Colonic mucosa (tissue), 4 donors: ENCODE measurements at places on chromosomes 2 and 18. TPM values are rescaled to one million over a fixed set of nuclear protein-coding genes. Genes with fewer than 3 reads are reported as not detected.

DNA sequence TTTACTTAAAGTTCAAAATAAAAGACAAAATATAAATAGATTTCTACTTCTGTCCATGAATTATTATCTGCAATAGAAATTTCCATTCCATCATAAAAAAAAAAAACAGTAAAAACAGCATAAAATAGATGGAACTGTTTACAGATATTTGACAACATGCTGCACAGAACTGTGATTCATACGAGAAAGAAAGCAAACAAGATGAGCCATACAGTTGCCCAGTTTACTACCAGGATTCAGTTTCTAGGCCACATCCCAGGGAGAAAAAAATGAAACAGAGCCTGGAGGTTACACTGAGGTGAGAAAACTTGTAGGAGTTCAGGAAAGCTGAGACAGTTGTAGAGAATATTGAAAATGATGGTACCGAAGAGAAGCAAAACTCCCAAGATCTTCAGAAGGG lies 1426.9 kb upstream of the ACVR2A start:
- H3K27ac ChIP-seq = no peak overlapping the region
- no peaks in the 10 kb centered on the region for H3K27me3 ChIP-seq
- no peaks in the 10 kb centered on the region for H3K36me3 ChIP-seq
- no peaks in the 10 kb centered on the region for H3K4me1 ChIP-seq

DNA sequence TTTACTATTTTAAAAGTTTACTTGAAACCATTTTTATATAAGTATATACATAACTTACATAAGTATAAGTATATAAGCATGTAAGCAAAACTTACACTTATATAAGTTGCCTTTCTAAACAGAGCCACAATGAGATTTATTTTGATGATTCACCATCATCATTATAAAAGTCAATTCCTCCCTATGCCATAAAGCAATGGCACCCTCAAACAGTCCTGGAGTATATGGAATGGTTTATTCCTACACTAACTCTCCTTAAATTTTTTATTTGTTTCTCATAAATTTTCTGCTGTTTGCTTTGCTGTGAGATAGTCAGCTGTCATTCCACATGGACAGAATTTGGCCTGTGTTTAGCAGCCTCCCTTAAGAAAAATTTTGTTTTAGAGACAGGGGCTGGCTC lies 114.2 kb downstream of the NAB1 start:
- no peaks in the 10 kb centered on the region for H3K36me3 ChIP-seq
- H3K4me1 ChIP-seq = no peaks in the 10 kb centered on the region
- no peak overlapping the region for H3K4me3 ChIP-seq

DNA sequence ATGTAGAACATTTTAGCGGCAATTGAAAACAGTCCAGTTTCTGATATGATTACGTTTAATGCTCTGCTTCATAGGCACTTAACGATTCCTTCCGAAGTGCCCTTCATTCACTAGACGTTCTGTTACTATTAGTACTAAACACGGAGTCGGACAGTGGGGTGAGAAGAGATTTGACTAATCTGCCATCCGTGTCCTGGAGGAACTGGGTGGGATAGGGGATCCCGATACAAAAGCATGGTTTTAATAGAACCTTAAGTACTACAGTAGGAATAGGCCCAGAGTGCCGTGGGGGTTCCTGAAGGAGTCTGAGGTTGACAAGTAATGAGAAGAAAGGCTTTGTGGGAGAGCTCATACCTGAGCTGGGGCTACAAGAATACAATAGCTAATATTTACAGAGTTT lies 631 bp downstream of the MORN2 start:
- no peaks in the 10 kb centered on the region for H3K36me3 ChIP-seq
- no peak for DNase-seq
- no peaks in the 10 kb centered on the region for H3K27me3 ChIP-seq
- H3K27ac ChIP-seq = no peak overlapping the region
- H3K4me1 ChIP-seq = no peaks in the 10 kb centered on the region
- H3K4me3 ChIP-seq = peak overlapping the region; percentile 86

- no peak for DNase-seq
- H3K4me3 ChIP-seq = no peak overlapping the region
- no peak overlapping the region for H3K27ac ChIP-seq
Measured at GRCh38 chr2:45256173-45256866, 247.1 kb upstream of the SIX2 start.

DNA sequence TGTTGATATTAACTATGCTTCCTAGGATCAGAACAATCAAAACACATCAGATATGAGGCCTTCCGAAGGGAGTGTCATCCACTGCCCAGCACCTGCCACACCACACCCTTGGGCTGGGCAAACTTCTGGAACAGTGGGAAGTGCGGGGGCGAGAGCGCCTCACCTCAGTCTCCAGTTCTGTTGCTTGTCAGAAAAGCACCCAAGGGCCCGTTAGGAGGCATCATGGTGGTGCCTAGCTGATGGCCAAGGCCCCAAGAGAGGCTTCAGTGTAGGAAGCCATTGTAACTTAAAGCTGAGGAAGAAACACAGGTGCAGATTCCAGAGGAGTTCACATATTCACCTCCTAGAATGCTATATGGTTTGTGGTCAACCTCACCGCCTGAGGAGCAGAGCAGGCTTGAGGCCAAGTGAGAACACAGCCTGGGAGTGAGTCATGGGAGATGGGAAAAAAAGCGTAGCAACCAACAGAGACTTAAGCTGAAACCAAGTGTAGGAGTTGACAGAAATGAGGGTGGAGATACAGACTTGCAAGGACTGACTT lies 85.1 kb upstream of the ATL2 start:
- no peak overlapping the region for H3K4me3 ChIP-seq
- peak overlapping the region; percentile 34 for H3K27ac ChIP-seq
- no peaks in the 10 kb centered on the region for H3K36me3 ChIP-seq
- DNase-seq = peak; percentile 67
- H3K27me3 ChIP-seq = no peaks in the 10 kb centered on the region

DNA sequence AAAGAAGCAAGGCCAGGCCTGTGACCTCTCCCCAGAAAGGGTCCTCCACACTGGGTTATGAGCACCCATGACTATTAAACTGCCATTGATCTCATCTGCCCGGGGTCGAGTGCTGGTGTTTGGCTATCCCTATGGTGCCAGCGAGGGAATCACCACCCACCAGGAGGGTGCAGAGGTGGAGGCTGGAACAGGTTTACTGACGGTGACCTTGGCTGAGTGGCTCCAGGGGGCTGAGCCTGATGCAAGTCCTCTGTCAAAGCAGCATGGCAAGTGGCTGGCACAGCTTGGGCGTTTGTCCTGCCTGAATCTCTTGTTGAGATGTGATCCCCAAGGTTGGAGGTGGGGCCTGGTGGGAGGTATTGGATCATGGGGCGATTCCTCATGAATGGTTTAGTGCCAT lies 196.4 kb upstream of the HDAC4 start:
- no peak overlapping the region for H3K27ac ChIP-seq
- H3K36me3 ChIP-seq = no peaks in the 10 kb centered on the region
- peak; percentile 7 for DNase-seq
- H3K4me3 ChIP-seq = no peak overlapping the region
- H3K4me1 ChIP-seq = no peaks in the 10 kb centered on the region

GRCh38 chr18:42893977-42894376 lies 221.5 kb downstream of the RIT2 start:
- no peaks in the 10 kb centered on the region for H3K36me3 ChIP-seq
- H3K4me1 ChIP-seq = no peaks in the 10 kb centered on the region
- H3K27ac ChIP-seq = no peak overlapping the region
- H3K4me3 ChIP-seq = no peak overlapping the region
- H3K27me3 ChIP-seq = no peaks in the 10 kb centered on the region

DNA sequence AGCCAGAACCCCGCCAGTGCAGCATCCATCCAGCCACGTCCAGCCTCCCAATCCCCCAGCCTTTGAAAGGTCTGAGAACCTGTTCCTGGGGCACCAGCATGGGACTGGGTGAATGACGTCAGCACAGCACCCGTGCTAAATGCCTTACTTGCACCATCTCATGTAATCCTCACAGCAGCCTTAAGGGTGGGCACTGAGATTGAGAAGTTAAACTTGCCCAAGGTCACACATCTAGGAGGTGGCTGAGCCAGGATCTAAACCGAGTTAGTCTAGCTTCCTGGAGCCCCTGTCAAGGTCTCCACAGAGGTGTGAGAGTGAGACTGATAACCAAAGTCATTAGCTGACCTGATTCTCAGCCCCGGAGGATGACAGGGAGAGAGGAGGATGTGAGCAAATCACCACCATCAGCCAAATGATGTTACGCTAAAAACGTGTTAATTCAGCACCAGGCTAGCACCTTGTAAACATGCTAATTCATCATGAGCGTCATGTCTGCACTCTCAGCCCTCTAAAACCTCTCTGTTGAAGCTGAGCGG lies 4.6 kb downstream of the CD8A start:
- no peaks in the 10 kb centered on the region for H3K4me1 ChIP-seq
- peaks cover 28% of the 10 kb centered on the region for H3K27me3 ChIP-seq
- H3K4me3 ChIP-seq = no peak overlapping the region
- DNase-seq = no peak

DNA sequence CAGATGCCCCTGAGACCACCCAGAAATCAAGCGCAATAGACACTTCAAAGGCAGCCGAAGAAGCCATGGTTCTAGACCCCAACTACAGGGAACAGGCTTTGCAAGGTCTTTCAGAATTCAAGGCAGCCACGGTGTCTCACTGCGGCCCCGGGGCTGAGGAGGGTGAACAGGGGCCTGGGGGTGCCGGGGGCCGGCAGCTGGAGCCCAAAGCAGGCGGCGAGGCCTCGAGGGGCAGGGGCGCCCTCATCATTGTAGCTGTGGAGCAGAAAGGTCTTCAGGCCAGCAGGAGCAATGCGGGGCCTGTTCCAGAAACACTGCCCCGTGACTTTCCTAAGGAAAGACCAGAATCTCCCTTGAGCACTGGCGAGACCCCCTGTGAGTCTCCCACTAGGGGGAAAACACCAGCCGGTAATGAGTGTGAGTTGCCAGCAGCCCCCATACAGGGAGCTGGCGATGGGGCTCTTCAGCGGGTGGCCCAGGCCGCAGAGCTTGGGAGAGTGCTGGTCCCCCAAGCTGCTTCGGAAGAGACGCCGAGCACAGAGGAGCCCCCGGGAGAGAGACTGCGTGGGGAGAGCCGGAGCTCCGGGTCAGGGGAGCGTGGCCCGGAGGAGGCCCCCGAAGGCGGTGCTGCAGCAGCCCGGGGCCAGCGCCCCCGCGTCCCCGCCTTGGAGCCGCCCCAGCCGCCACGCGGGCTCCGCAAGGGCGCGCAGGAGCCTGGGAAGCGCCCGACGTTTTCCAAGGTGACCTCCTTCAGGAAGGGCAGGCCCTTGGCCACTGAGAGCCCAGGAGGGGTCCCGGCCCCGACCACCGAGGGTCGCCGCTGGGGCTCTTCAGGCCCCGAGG lies 79.1 kb downstream of the ARHGEF4 start:
- H3K27me3 ChIP-seq = peaks cover 5% of the 10 kb centered on the region
- no peak overlapping the region for H3K27ac ChIP-seq
- no peak overlapping the region for H3K4me3 ChIP-seq
- no peaks in the 10 kb centered on the region for H3K36me3 ChIP-seq

GRCh38 chr2:157858846-157859245 lies 17.3 kb downstream of the ACVR1 start:
- no peaks in the 10 kb centered on the region for H3K27me3 ChIP-seq
- H3K4me1 ChIP-seq = no peaks in the 10 kb centered on the region
- no peak overlapping the region for H3K4me3 ChIP-seq

DNA sequence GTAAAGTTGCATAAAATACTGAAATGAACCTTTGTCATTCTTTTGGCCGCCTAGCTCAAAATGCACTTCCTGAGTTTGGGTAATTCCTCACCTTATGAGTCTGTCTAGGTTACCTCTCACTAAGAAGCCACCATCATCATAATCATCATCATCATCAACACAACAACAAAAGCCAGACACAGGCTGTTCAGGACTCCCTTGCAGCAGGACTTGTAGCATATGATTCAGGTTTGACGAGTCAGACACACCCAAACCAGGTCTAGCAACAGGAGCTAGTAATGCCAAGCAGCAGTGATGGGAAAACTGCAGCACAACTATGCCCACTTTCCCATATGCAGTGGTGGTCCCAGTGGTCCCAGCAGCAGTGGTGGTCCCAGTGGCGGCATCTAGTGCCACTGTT lies 2.8 kb upstream of the SGO2 start:
- peak overlapping the region; percentile 70 for H3K27ac ChIP-seq
- H3K4me3 ChIP-seq = no peak overlapping the region
- H3K36me3 ChIP-seq = no peaks in the 10 kb centered on the region
- H3K27me3 ChIP-seq = no peaks in the 10 kb centered on the region

The SLC40A1 gene
- total RNA-seq = 43.6 TPM

The NAPG gene
- total RNA-seq = 36.0 TPM

The KLHL29 gene
- 2.0 TPM for total RNA-seq

The SERPINB4 gene
- total RNA-seq = not detected

The C2orf81 gene
- 0.62 TPM for total RNA-seq
